ENCODE measurements at places on chromosomes 4 and X.

DNA sequence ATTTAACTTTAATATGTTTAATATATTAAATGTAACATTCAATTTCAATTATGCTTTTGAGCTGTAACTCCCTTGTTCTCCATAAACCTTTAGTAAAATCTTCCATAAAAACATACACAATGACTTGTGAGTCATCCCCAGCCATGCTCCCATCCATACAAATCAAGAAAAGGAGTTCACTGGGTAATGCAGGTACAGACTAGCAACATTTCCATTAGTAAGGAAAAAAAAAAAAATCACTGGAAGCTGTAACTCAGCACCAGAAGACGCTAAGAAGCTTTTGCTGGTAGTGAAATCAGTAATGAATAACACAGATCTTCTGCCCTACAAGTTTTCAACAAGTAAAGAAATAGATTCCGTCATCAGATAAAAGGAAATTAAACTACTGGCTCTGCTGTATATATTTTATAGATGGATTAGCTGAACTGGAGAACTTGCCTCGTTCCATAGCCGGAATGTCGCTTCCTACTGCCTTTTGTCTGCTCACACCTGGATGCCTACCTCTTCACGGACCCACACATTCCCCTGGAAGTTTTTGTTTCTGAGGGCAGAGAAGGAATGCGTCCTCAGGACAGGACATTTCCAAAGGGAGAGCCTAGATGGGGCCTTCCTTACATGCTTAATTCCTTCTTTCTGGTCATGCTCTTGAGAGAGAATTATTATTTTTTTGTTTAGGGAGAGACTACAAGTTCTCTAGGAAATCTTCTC is 298.4 kb upstream of the ANKRD50 start:
- DNase-seq, result no peak

DNA sequence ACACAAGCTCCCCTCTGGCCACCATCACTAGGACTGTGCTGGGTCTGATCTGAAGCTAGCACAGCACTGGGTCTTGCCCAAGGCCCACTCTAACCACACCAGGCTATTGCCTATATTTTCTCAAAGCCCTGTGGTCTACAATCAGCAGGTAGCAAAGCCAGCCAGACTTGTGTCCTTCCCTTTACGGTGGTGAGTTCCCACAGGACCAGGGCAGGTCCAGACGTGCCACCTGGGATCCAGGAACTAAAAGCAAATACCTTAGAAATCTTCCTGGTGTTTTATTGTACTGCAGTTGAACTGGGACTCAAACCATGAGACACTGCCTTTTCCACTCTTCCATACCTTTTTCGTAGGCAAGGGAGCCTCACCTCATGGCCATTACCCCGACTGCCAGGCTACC is 9.0 kb upstream of the MAGEC2 start:
- DNase-seq, result no peak

DNA sequence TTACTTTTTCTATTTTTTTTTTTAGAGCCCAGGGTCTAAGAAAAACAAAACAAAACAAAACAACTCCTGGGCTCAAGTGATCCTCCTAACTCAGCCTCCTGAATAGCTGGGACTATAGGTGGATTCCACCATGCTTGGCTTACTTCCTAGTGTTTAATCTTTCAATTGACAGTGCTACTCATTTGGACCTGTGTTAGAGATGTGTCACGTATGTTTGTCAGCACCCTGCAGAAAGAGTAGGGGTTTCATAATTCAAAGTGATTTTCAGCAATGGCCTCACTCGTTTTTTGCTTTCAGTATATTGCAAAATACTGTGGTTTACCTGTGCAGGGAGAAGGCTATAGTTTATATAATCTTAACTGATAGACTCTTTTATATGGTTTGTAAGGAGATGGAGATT is 71.6 kb upstream of the TEX13D start:
- DNase-seq, result no peak

- no peak for DNase-seq
These were observed 1383.3 kb upstream of the PCDH7 start for GRCh38 chr4:29336861-29337260.

- no peak for DNase-seq
These were observed 71.1 kb upstream of the PHOX2B start for GRCh38 chr4:41819621-41820020.

DNA sequence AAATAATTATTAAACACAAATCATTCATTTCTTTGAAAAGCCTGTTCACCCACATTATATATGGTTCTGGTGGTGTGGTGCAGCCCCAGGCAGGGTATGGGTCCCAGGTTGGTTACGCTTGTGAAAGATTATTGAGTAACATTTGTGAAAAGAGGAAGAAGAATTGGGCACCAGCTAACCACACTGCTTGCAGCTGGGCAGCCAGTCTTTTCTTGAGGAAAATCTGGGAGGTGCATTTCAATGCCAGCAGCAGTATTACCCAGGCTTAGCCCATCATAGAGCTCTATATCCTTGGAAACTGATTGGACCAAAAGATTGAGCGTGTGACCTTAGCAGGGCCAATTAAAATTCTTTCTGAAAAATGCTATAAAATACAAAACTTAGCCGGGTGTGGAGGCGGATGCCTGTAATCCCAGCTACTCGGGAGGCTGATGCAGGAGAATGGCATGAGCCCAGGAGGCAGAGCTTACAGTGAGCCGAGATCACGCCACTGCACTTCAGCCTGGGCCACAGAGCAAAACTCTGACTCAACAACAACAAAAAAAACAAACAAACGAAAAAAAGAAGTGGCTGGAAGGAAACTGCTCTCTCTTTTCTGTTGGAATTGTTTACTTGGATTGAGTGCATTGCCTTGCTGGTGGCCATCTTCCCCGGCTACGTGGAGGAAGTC is 9.7 kb upstream of the PLAC8 start:
- DNase-seq, result no peak

- DNase-seq, result no peak
These were observed 295.9 kb downstream of the SMARCA1 start for GRCh38 chrX:129227366-129227765.

GRCh38 chrX:12463873-12464272 is 325.6 kb downstream of the FRMPD4 start:
- DNase-seq, result no peak

GRCh38 chr4:11218692-11219091 is 210.0 kb downstream of the HS3ST1 start:
- no peak for DNase-seq

GRCh38 chrX:110703641-110704040 is 92.0 kb downstream of the CHRDL1 start:
- no peak for DNase-seq

GRCh38 chr4:36771411-36772153 is 473.0 kb upstream of the NWD2 start:
- DNase-seq, result no peak

GRCh38 chrX:70504772-70505450 is 60.3 kb downstream of the DLG3 start:
- DNase-seq, result no peak

GRCh38 chr4:42555828-42556227 is 101.1 kb downstream of the ATP8A1 start:
- DNase-seq, result no peak

DNA sequence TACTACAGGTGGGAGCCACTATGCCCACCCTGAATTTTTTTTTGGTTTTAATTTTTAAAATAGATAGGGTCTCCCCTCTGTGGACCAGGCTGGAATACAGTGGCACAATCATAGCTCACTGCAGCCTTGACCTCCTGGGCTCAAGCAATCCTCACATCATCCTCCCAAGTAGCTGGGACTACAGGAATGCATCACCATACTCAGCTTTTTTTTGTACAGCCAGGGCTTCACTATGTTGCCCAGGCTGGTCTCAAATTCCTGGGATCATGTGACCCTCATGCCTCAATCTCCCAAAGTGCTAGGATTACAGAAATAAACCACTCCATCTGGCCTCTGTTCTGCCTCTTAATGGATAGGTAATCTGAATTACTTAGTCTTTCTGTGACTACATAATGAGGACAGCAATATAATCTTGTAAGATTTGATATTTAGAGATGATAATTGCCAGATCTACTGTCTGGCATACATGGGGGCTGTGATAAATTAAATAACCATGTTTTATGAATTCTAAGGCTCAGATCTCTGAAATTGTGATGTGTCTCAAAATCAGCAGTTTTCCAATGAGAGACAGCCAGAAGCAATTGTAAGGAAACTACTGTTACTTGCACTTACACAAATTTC is 26.7 kb downstream of the PDS5A start:
- no peak for DNase-seq

GRCh38 chr4:105210916-105211315 is 64.2 kb downstream of the TET2 start:
- DNase-seq, result no peak

DNA sequence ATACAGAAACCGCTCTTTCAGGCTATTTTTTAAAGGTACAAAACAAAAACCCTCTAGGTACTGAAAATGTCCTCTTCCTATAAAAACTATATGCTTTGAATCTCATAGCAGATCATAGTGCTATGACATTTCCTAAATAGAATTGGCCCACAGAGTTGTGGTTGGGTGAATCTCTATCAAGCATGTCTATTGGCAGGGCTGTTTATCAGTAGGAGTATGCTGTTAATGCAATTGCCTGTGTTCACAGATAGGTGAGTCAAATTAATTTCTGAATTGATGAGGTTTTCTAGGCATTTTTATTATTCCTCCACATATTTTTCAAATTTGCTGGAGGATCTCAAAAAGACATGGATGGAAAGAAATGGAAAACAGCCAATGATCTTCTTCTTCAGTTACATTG is 73.9 kb downstream of the QRFPR start:
- no peak for DNase-seq

GRCh38 chrX:153766098-153766817 is 2.2 kb downstream of the PLXNB3 start:
- peak; percentile 78 for DNase-seq

- no peak for DNase-seq
These were observed 7.7 kb downstream of the NUDT9 start for GRCh38 chr4:87430038-87430437.

- no peak for DNase-seq
These were observed 26.3 kb downstream of the AFF1 start for GRCh38 chr4:86961116-86961515.

GRCh38 chr4:80008351-80008750 is 64.7 kb downstream of the ANTXR2 start:
- DNase-seq, result peak; percentile 39

Data from DND-41 (cell line).